ENCODE measurements at places on chromosomes 16 and 17.

DNA sequence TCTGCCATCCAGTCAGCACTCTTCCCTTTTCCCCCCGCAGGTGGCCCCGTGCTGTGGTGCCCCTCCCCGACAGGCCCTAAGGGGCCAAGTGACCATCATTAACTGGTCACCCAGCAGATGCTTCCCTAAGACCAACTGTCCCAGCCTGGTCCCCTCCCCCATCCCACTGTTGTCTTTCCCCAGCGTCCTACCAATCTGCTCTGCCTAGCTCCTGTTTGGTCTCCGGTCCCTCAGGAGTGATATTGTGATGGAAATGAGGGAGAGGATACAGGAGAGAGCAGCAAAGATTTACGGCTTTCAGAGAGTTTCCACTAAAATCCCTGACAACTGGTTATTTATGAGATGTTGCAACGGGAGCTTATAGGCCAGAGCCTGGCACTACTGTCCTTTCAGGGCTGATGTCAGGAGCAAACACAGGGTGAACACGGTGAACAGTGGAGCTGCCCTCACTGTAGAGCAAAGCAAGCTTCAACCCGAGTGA, 1.4 kb upstream of the TTLL6 start:
- DNase-seq = no peak

- no peak for DNase-seq
Observed at GRCh38 chr17:76048025-76048605, 21.0 kb upstream of the EVPL start.

DNA sequence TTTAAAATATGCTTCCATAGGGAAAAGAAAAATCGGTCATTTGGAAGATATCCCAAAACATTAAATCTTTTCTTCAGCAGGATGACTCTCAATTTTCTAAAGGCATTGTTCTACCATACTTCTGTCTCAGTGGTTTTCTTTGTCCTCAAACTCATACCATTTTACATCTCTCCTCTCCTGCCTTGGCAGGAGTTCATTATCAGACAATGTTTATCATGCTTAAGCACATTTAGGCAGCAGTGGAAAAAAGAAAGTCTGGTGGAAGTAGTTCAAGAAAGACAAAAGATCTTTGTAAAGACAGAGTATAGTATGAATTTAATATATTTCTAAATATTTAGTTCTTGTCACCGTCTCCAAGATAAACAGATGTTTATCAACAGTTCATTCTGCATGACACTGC, 68.2 kb downstream of the CDK12 start:
- DNase-seq = no peak

- no peak for DNase-seq
Observed at GRCh38 chr17:48601207-48601538, 3.6 kb downstream of the HOXB6 start.

GRCh38 chr17:41474863-41475262, 6.1 kb downstream of the KRT35 start:
- no peak for DNase-seq

DNA sequence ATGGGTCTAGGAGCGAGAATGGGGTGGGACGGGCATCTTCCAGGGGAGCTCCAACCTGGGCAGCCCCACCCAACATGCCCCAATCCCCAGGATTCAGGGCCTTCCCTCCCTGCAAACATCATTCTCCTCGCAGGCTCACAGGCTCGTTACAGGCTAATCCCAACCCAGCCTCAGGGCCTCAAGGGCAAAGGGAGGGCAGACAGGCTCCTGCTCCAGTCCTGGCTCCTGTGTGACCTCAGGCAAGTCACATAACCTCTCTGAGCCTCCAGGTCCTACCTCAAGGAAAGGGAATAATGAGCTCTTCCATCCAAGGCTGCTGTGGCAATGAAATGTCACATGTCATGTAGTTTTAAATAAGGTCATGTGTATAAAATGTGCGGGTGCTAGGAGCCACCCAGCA, 186.5 kb upstream of the TNRC6C start:
- DNase-seq = no peak

DNA sequence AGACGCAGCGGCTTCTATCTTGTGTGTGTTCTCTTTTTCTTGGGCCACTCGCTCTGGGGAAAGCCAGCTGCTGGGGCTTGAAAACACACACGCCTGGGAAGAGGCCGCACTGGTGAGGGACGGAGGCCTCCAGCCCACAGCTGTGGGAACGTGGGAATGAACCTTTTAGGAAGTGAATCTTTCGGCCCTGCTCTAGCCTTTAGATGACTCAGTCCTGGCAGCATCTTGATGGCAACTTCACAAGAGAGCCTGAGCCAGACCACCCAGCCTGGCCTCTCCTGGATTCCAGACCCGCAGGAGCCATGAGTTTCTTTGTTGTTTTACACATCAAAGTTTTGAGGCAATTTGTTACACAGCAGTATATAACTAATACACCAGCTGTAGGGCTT, 2.2 kb upstream of the PDPK1 start:
- no peak for DNase-seq

- DNase-seq = no peak
Observed at GRCh38 chr17:56031636-56032035, 121.6 kb upstream of the ANKFN1 start.

Data from HTR-8/SVneo (cell line).